ENCODE measurements at places on chromosomes 1 and 21.

GRCh38 chr1:173017792-173018191 lies 32.9 kb downstream of the TNFSF18 start:
- DNase-seq, result no peak

- no peak for DNase-seq
These were observed 60.4 kb upstream of the LYPLAL1 start for GRCh38 chr1:219113261-219113660.

DNA sequence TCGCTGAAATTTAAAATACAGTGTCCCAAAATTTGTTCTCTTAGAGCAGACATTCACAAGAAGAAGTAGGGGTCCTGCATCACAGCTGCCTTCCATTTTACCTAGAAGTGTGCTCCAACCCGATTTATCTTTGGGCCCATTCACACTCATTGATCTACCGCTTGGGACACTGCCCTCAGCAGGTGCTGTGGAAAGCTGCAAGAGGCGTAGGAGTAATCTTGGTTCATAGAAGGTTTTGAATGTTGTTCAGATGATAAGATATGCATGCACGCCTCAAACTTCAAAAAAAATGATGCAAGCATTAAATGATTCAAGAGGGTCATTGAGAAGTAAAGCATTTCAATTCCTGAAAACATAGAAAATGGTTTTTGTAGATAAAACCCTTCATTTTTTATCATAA lies 18.6 kb upstream of the C1orf105 start:
- no peak for DNase-seq

GRCh38 chr1:201889090-201889968 lies 631 bp downstream of the SHISA4 start:
- DNase-seq, result no peak

DNA sequence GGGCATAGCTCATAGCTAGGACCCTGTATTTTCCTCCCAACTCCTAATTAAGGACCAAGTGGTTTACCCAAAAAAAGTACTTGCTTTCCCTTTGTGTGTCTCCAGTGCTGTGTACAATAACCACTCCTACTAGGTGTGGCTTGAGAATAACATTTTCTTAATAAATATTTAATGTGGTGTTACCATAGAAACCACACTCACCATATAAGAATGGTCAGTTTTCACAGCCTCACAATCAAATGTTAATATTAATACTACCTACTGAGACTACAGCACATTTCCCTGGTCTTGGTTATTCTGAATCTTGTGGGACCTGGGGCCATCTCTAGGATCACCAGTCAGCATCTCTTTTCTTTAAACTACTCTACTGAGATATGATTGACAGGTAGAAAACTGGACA lies 83.5 kb upstream of the BCAR3 start:
- DNase-seq, result no peak

DNA sequence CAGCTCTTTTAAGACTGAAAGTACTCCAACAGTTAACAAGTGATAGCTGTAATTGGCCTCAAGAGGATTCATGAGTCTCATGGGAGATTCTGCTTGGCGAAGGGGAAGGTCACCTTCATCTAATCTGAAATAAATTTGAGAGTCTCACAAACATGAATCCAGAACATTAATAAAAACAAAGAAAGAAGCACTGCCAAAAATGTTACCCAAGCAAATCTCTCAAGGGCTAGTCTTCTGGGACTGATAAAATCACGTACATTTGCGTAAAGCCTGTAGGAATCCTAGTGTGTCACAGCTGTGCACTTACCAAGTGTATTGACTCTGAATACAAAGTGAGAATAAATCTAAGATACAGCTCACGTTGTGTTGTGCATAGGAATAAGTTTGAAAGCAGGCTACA lies 21.2 kb upstream of the NUF2 start:
- no peak for DNase-seq

- DNase-seq, result no peak
These were observed 15.9 kb upstream of the EDN2 start for GRCh38 chr1:41500378-41500777.

DNA sequence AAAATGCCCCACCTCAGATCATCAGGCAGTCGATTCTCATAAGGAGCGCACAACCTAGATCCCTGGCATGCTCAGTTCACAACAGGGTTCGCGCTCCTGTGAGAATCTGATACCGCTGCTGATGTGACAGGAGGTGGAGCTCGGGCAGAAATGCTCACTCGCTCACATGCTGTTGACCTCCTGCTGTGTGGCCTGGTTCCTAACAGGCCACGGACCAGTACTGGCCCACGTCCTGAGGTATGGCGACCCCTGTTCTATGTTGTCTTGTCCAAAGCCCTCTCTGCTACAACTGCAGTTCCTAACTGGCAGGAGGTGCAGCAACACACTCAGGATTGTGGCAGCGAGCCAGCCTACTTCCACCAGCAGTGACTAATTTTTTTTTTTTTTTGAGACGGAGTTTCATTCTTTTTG lies 70.6 kb downstream of the CLSTN1 start:
- DNase-seq, result no peak

DNA sequence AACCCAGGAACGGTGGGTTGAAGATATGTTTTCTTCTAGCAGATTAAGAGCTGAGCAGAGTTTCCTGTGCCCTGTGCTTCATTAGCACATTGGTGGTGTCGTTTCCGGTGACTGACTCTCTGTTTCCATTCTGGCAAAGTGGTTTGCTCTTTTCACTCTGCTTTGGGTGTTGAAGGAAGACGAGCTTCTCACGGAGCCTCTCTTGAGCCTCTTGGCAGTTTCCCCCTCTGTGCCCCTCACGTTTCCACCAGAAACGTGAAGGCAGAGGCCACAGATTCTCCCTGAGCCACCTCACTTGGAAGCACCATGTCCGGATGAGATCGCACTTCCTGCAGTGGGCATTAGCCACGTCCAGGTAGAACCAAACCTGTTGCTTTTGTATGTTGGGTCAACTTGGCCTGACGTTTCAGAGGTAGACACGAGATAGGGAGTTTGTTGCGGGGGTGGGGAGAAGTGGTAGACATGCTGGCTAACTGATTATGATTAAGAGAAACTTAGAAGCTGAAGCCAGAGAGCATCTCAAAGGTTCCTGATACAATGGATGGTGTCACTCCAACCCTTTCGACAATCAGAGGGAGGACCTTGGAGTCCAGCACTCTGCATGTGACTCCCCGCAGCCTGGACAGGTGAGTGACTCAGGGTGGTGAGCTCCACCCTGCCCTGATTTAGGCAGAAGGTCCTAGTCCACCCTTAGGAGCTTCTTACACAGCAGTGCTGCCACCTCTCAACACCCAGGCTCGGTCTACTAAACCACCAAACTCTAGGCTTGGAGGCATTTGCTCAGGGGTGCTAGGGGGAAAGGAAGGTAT lies at the start of gene LAX1:
Gene LAX1, plus strand, starts transcription at position 155 of the 809 bp plus-strand sequence. Its CDS starts 383 bp downstream, at position 538.
- DNase-seq, result peak; percentile 79

- DNase-seq, result no peak
These were observed 325.2 kb upstream of the NRIP1 start for GRCh38 chr21:15390049-15390448.

- DNase-seq, result no peak
These were observed 131.1 kb downstream of the TNR start for GRCh38 chr1:175612286-175612685.

- DNase-seq, result no peak
These were observed 93.4 kb downstream of the PCBP3 start for GRCh38 chr21:45736690-45737484.

DNA sequence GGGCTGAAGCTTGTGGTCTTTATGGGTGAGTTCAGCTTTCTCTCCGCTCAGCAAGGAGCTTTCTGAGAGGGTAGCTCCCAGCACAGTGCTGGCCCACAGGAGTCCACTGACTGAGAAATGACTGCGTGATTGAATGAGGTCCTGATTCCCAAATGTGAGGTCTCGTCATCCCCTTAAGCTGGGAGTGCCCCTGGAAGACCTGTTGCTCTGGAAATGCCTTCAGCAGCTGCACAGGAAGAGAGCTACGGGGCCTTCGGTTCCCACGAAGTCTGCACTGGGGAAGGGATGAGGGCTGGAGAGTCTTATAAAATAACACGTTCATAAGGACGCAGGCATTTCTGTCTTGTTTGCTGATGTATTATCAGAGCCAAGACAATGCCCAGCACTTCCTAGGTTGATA lies 14.0 kb downstream of the TNNT2 start:
- no peak for DNase-seq

DNA sequence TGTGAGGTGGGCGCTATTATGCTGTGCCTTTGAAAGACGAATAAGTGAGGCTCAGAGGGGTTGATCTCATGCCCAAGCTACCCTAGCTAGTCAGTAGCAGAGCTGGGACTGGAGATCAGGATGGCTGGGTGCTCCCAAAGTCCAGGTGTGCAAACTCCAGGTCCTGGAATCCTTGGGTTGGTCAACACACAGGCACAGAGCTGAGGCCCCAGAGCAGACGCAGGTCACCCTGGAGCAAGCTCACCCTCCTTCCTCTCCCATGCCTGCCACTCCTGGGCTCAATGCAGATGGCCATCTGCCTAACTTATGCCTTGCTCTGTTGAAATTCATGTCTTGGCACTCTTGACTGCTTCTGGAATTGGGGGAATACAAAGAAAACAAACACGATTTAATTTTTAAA lies 587.2 kb downstream of the PTPRU start:
- no peak for DNase-seq

DNA sequence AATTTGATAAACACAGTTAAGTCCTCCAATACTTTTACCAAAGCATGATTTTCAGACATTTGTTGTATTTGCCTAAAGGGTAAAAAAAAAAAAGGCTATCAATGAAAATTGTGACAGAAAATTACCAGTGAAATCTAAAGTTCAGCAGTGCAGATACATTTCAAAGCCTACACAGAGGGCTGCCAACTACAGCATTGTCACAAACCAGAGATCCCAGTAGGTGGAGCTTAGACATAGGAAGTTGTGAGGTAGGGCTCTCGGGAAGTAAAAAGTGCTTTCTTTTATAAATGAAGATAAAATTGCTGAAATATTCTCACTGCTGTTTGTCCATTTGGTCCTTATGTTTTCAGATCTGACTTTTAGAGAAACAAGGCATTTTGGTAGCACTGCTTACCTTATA lies 123.0 kb downstream of the DYRK1A start:
- DNase-seq, result no peak

GRCh38 chr1:19793360-19794046 lies 6.2 kb downstream of the TMCO4 start:
- no peak for DNase-seq

DNA sequence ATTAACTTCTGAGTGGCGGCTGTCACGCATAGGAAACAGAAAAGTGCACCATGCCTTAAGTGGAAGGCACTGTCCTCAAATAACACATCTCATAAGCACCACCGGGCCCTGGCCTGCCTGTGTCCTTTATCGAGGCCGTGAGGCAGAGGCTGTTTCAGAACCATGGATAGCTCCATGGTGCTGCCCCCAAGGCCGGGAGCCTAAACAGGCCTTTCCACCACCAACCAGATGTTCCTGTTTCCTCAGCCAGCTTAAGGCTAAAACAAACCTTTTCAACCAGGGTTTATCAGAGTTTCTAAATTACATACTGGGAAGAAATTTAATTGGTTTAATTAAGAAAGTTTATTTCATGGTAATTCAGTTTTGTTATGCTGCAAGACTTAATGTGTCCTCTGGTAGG lies 114.4 kb downstream of the DMRTA2 start:
- no peak for DNase-seq

GRCh38 chr1:22121421-22121911 lies 21.4 kb downstream of the WNT4 start:
- DNase-seq, result no peak

DNA sequence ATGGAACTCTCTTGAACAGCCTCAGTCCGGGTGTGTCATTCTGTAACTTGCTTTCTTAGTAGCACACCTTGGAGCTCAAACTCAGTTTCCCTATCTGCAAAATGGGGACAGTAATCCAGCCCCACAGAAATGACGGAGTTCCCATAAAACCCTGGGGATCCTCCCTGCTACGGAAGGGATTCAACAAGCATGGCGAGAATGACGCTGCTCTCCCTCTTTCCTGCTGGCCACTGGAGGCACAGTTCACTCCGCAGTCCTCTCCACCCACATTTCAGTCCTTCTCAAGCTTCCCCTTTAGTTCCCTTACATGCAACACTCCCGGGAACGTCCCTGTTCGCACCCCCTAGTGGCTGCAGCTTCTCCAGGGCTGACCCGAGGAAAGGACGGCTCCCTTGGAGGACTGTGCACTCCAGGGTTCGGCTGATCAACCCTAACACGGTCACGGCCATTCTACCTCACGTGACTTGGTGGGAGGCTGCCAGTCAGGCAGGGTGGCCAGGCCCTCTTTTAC lies 20.6 kb downstream of the RUNX3 start:
- no peak for DNase-seq

DNA sequence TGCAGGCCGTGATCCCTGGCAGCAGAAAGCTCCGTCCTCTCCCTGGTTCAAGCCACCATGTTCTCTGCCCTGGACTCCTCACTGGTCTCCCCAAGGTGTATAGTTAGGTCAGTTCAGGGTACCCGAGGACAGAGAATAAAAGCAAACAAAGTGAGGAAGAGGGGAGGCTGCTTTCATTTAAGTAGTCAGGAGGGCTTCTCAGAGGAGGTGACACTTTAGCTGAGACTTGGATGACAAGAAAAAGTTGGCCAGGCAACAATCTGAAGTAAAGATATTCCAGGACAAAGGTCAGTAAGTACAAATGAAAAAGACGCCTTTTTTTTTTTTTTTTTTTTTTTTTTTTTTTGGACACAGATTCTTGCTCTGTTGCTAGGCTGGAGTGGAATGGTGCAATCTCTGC lies 257.8 kb upstream of the TMEM51 start:
- DNase-seq, result no peak

GRCh38 chr1:6660415-6661049 lies 35.9 kb downstream of the THAP3 start:
- no peak for DNase-seq

DNA sequence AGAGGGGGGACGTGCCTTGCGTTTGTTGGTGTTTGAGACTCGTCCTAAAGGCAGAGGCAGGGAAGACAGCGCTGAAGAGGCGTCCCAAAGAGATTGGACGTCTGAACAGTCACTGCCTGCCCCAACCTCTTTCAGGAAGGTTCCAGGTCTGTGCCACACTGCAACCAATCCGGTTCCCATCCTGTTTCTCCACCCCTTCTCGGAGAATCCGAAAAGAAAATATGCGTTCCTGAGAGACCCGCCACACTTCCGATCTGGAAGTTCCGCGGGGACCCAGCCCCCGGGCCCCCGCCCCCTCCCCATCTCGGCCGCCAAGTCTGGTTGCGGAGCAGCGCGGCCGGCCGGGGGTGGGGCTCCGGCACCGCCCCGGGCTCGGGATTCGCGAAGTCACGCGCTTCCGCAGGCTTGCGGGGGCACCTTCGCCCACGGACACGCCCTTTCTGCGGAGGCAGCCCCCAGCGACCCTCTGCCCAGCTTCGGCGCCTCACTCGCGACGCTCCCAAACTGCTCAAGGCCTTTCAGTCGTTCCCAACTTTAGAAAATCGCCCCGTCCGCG lies 124.5 kb upstream of the DPYD start:
- DNase-seq, result no peak

- DNase-seq, result no peak
These were observed 61.4 kb downstream of the BRINP3 start for GRCh38 chr1:190416239-190416638.

- DNase-seq, result no peak
These were observed 900.6 kb downstream of the NCAM2 start for GRCh38 chr21:21898801-21899200.

GRCh38 chr1:100538913-100539835 lies 1.2 kb downstream of the GPR88 start:
- no peak for DNase-seq
